ENCODE measurements at places on chromosomes 3 and 15. TPM values are rescaled to one million over a fixed set of nuclear protein-coding genes. Genes with fewer than 3 reads are reported as not detected.
A peak's percentile ranks its signal among the peaks of the same experiment; 100 is the strongest.

GRCh38 chr3:53171827-53172505, 11.0 kb downstream of the PRKCD start:
- no peak for DNase-seq

DNA sequence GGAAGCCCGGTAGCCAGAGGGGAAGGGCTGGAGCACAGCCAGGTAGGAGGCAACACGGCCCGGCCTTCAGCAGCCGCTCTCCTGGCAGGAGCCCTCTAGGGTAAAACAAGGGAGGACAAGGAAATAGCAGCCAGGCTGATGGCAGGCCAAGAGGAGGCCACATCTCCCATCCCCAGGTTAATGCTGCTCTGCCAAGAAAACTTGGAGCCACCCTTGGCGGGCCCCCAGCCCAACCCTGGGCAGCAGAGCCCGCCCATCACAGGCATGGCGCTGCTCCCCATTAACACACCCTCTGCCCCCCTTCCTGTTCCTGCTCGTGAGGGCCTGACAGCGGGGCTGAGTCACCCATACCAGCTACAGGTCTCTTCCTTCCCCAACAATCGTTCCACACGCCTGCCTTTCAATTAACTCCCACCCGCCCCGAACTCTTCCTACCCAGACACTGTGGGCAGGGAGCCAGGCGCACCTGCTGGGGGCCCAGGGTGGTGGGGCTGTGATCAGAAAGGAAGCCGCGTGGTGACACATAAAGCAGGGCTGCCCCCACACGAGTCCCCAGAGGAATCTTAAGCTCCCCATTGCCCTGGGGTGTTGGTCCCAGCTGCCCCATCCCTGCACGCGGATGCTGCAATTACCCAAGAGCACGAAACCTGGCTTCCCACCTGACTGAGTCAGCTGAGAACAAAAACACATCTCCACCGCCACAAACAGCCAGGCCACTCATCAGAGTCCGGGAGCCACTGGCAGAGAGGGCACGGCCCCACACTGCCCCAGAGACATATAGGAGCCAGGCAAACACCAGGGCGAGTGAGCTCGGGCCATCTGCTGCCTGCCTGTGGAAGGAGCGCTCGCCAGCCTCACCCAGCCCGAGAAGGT, at the start of gene C15orf62:
Gene C15orf62, plus strand, starts transcription at position 707 of the 873 bp plus-strand sequence. CDS start 516 bp downstream, outside the sequence.
- peak; percentile 47 for DNase-seq

DNA sequence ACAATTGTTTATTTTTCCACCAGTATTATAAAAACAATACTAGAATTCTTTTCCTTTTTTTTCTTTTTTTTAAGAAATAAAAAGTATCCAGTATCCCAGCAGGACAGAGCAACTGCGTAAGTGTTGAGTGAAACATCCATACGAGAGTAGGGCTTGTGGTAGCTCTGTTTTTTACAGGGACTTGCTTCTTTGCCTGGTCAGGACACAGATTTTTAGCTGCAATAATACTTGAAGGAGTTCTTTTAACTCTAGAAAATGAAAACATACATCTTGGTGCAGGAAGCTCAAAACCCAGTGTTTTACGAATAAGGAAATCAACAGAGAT, 297.7 kb upstream of the NR2E3 start:
- no peak for DNase-seq

GRCh38 chr3:165156757-165157420, 39.3 kb downstream of the SLITRK3 start:
- no peak for DNase-seq

DNA sequence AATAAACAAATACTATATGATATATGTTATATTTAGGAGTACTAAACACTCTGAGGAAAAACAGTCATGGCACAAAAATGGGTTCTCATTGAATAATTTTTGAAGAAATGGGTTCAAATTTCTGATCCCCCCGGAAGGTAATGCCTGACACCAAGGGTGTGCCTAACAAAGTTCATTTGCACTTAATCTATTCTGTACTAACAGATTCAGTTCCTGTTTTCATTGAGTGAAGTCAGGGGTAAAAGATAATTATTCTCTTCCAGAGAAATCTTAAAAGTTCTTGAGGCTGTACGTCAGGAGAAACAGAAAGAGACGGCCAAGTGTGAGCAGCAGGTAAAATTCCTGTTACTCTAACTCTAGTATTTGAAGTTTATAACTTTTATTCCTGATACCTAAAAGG, 34.5 kb upstream of the TMEM42 start:
- no peak for DNase-seq

- DNase-seq: no peak
Measured at GRCh38 chr3:100759950-100760349, 50.7 kb downstream of the TFG start.

- no peak for DNase-seq
Measured at GRCh38 chr15:71103102-71103676, 12.1 kb upstream of the THSD4 start.

Gene IL17RE
- 1.0 TPM for total RNA-seq

Gene MANF
- total RNA-seq: 75.5 TPM
